ENCODE measurements at places on chromosomes 13 and 19.
A peak's percentile ranks its signal among the peaks of the same experiment; 100 is the strongest.

DNA sequence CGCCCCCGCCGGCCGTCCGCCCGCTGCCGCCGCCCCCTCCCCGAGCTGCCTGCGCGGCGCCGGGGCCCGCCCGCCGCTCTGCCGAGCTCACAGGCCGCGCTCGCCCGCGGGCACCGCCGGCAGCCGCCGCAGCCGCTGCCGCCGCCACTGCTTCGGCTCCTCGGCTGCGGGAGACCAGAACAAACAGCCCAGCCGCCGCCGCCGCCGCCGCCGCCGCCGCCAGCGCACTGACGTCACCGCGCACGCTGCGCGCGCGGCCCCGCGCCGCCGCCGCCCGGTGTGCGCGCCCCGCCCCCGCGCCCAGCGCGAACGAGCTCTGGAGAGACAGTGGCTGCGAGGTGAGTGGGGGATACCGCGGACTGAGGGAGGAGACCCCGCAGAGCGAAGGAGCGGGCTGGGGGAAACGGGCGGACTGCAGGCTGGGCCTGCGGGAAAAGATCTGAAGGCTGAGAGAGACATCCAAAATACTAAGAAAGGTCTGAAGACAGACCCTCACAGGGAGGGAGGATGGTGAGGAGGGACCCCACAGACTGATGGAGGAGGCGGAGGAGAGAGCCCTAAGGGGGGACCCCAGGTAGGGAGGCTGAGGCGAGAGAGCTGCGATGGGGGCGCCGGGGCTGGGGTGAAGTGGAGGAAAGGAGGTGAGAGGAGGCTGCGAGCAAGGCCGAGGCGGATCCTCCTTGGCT is at the start of gene BRD4:
BRD4 (minus strand) TSS at position 229 of the 686 bp plus-strand sequence. CDS start 59,440 bp downstream, outside the sequence.
- DNase-seq, result peak; percentile 24

GRCh38 chr13:69866555-69866954 is 241.1 kb upstream of the ATXN8OS start:
- no peak for DNase-seq

GRCh38 chr13:46179969-46180763 is 1.8 kb downstream of the LCP1 start:
- DNase-seq, result peak; percentile 64

DNA sequence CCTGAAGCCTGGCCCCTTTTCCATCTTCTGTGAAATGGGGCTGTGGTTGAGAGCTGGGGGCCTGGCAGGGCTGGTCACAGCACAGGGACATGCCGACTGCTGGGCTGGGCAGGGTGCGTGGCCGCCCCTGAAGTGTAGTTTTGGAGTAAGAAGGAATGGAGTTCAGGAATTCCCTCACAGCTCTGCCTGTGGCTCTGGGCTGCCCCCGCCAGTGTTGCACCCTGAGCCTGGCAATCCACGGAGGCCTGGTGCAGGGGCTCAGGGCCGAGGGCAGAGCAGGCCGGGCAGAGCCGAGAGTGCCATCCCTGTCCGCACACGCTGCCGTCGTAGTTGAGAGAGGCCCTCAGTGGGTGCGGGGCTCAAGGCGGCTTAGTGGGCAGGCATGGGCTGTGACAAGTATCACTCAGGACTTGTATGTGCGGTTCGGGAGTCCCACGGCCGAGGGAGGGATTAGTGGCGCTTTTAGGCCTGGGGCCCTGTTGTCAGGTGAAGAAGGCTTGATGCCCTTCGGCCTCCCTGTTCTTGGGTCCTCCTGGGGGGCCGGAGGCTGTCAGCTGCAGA is 9.7 kb downstream of the SPPL2B start:
- DNase-seq, result no peak

DNA sequence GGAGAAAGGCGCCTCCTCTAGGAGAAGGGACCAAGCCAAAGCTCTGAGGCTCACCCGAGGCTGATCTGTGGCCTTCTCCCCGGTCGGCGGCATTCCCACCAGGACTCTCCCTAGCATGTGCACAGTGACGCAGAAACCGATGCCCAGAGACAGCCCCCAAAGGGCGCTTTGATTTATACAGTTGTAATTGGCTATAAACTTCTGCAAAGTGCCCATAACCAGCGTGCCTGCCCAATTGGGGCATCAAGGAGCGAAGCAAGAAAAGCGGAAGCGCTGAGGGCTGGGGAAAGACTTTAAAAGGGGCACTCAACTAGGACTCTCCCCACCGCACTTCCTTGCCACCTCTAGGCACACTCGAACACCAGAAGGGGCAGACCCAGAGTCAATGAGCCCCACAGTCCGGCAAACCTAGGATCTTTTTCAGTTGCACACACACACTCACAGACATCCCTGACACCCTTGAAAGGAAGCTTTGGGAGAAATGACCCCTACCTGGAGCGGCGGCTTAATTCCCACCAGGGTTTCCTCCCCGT is 1.8 kb downstream of the CDX2 start:
- DNase-seq, result no peak

GRCh38 chr13:30873499-30873898 is 32.6 kb upstream of the MEDAG start:
- DNase-seq, result no peak

- DNase-seq, result no peak
These were observed 2.3 kb upstream of the PSPN start for GRCh38 chr19:6378041-6378440.

- no peak for DNase-seq
These were observed 131.6 kb downstream of the SOX1 start for GRCh38 chr13:112198396-112199010.

GRCh38 chr19:3360421-3361383 is 5.7 kb upstream of the NFIC start:
- peak; percentile 46 for DNase-seq

DNA sequence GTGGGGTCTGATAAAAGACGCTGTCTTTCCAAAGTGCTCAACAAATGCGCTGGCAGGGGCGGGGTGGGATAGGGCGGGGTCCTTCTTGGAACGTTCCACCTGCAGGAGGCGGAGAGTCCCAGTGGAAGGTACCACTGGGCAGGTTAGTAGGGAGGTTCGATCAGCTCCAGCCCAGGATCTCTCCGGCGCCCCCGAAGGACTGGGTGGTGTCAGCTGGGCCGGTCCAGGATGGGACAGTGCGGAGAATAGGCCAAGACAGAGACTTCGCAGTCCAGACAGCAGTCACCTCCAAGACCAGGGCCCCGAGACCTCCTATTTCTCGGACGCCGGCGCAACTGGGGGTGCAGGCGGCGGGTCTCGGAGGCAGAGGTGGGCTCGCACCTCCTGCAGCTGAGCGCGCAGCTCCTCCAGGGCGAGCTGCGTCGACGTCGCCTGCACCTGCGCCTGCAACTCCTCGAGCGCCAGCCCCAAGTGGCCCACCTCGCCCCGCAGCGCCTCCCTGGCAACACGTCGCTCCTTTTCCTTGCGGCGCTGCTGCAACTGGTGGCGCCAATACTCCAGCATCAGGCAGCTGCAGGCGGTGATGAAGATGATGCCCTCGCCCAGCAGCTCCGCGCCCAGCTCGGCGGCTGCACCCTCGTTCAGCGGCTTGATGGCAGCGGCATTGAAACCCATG is 21.6 kb downstream of the VASP start:
- DNase-seq, result no peak

DNA sequence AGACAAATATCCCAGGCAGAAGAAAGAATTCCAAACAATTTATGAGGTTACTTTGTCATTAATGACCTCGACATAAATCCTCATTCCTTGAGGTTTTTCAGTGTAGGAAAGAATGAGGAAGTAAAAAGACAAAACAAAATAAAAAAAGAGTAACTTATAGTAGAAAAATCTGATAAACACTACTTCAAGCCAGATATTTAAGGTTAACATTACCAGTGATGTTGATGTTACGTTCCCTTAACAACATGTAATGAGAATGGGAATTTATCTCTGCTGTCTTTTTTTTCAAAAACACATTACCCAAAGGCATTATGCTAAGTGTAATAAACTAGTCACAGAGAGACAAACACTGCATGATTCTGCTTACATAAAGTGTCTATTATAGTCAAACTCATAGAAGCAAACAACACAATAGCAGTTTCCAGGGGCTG is 935.1 kb downstream of the SLITRK1 start:
- DNase-seq, result no peak

DNA sequence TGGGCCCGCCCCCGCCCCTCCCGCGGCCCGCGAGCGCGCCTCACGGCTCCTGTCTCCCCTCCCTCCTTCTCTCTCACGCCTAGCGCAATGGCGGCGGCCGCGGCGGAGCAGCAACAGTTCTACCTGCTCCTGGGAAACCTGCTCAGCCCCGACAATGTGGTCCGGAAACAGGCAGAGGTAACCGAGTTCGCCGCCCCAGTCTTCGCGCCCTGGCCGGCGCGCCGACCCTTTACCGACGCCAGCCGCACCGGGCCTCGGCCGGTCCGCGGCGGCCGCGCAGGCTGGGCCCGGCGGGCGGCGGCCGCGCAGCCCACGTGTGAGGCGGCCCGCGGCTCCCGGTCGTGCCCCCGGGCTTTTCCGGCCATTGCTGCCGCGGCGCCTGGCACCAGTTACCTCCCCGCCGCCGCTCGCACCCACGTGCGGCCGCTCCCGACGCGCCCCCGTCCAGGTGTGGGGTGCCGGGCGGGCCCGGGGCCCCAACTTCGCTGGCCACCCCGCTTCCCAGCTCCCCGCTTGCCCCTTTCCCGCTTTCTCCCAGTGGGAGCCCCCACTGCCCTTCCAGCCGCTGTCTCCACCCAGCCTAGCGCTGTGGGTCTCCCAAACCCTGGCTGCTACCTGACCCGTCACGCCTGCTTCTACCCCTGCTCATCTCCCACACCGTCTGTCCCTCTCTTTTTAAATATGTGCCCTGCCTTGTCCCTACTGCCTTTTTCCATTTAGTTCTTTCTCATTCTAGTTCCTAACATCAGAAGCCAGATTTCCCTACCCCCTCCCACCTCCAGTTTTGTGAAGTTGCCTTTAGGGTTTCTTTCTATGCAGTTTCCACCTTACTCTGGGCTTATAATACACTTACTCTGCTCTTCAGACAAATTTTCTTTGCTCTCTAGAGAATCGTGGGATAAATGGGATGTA is 23.4 kb downstream of the IPO5 start:
- DNase-seq, result no peak

GRCh38 chr19:10237702-10238101 is 6.6 kb upstream of the S1PR2 start:
- DNase-seq, result no peak

DNA sequence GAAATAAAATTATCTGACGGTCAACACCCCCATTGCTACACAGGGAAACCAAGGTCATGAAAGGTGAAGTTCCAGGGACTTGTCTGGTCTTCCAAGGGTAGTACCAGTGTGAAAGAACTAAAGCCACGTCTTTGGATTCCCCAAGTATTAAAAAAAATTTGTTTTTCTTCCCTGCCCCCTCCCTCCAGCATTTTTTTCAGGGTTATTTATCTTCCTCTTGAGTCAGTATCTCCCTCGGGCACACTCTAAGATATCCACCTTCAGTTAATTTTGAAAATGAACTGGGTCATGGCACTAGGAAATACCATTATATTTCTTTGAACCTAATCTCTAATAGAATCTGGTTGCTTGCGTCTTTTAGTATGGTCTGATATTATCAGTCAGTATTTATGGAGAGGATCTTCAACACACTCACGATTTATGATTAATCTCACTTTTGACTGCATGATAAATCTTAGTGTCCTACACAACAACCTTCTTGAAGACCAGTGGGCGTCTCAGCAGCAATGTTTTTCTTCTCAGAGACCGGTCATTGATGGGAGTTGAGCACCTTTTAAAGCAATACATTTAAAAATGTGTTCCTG is 9.1 kb downstream of the ATP8A2 start:
- DNase-seq, result no peak
